NCI-H1048 (cell line): ENCODE measurements at places on chromosomes 12 and 14.

DNA sequence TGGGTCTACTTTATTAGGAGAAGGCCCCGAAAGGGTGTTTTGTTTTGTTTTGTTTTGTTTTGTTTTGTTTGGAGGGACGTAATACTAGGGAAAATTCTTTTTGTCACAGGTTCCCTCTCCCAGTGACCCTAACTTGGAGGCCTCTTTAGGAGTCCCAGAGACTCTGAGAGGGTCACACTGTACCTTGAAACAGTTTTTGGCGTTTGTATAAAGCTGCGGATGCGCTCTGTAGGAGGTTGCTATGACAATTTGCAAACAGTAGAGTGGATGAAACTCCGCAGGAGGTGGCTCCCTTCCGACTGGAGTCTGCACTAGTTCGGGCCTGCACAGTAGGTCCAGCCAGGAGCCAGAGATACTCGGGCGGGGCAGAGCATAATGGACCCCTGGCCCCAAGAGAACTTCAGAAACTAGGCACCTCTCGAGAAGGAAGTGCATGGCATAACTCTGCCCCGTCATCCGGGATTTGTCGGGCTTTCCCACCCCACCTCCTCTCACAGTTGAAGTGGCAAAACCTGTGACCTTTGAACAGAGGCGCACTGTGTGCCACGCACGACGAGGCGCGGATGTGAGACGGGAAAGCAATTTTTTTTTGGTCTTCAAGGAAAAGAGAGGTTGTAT, 1.3 kb upstream of the DYRK2 start:
- no peak for DNase-seq

- no peak for DNase-seq
Observed at GRCh38 chr14:75418850-75419768, 8.7 kb upstream of the JDP2 start.

DNA sequence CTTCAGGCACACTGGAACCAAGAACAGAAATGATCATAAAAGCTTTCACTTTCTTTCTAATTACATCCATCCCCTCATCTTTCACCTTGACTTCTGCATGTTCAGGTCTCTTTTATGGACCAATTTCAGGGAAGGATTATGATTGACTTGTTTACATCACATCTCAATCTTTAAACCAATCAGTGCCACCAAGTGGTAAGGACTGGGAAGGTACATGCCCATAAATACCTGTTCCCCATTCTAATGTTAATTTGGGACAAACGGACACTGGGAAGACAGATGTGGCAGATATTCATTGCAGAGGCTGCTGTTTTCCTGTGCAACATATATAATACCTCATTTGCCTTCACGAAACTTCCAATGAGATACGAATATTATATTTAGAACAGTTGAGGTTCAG, 978.1 kb downstream of the GALC start:
- no peak for DNase-seq

DNA sequence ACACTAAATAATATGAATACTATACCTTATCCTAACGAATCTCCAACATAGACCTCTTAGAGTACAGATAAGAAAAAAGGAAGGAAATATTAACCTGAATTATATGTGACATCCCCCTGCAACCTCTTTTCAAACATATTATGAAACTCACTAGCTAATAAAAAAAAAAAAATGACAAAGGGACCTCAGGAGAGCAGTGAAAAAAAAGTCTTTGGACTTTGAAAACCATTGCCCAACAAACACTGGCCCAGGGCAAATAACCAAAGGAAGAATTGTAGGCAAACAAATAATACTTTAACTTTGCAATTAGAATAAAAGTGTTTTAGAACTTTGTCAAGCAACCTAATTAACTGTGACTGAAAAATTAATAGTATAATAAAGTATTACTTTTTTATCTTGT, 7.7 kb downstream of the SOX5 start:
- DNase-seq, result no peak

DNA sequence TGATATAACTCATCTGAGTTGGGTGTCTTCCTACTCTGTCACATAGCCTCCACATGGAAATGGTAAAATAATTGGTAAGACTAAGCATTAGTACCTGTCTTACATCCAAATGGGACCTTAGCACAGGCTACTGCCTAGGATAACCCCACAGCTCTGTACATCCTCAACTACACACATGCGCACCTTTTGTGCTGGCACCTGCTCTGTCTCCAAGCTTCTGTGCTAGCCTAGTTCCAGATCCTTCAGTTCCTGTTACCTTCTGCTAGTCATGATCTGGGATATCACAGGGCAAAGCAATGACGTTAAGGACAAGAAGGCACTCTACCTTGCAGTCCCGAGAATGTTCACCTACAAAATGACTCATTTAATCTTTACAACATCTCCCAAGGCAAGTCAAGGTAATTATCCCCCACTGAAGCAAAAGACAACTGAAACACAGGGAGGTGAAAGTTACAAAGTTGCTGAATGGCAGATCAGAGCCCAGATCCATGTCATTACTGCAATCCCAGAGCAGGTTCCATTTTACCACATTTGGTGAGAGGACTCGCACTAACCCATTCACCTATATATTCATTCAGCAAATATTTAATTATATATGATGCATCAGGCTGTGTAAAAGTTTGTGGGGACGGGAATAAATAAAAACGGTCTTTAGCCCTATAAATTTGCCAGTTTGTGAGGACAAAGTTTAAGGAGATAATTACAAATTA, 61.7 kb downstream of the PPM1H start:
- no peak for DNase-seq

- no peak for DNase-seq
Observed at GRCh38 chr14:47390831-47391504, 284.4 kb downstream of the MDGA2 start.

DNA sequence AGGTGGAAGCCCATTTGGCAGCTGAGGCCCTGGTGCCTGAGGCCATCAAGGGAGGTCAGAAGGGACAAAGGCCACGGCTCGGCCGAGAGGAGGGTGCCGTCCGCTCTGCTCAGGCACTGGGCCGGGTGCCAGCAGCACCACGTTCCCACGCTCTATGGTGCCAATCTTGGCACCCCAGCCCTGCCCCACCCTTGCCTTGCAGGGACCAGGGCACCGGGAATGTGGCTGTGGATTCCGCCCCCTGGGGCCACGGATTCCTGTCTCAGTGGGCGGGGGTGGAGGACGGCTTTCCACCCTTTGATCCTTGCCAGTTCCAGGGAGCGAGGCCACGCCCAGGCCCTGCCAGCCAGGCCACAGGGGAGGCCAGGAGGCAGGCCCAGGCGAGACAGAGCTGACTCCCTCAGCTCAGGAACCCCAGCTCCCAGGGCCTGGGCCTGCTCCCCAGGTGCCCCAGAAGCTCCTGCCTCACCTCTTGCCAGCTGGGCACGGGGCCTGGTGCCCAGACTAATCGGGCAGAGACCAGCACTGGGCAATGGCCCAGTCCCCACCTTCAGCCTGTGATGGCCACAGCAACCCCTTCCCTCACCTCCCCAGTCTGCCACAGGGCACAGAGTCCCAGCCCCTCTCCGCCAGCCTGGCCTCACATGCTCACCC, 26.4 kb upstream of the GPR132 start:
- DNase-seq, result no peak

DNA sequence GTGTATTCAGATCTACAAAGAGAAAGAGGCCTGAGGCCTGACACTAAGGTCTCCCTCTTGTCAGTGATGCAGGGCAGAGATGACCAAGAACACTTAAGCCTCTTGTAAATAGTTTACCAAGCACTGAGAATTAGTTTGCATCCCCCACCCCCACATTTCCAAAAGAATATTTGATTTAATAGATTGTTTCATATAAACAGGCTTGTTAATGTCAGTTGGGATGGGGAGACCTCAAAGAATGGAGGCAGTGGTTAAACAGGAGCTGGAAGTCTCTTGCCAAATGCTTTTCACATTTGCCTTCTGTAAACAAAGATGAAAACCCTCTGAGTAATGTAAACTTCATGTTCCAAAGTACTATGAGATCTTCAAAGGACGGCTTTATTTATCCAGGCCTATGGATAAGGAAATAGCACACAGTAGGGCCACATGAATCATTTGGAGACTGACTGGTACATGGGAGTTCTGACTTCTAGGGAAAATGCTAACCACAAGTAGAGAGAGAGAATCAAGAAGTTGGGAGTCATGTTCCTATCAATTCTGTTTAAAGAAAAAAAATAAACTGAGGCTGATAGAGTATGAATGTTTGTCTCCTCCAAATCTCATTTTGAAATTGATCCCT, 234.7 kb downstream of the ANO2 start:
- no peak for DNase-seq

DNA sequence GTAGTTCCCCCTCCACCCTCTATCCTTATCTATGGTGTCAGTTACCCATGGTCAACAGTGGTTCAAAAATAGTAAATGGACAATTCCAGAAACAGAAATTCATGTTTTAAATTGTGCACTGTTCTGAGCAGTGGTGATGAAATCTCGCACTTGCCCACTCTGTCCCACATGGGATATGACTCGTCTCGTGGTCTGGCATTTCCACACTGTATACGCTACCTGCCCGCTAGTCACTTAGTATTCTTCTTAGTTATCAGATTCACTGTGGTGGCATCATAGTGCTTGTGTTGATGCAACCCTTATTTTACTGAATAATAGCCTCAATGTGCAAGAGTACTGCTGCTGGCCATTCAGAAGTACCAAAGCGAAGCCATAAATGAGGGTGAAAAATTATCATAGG, 507.0 kb downstream of the SNAPC1 start:
- DNase-seq, result no peak

DNA sequence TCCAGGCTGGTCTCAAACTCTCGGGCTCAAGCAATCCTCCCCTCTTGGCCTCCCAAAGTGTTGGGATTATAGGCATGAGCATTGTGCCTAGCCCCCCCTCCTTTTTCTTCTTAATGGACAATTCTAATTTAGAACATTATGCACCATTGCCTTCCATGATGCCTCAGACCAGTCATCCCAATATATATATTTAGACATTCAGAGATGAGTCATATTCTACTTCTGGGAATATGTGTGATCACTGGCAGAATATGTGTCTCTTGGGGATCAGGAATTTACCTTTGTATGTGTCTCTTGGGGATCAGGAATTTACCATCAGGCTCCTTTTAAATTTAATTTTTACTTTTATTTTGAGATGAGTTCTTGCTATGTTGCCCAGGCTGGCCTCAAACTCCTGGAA, 7.5 kb upstream of the CCDC177 start:
- no peak for DNase-seq

GRCh38 chr14:101810897-101811621, 49.5 kb downstream of the PPP2R5C start:
- DNase-seq, result no peak

- DNase-seq, result no peak
Observed at GRCh38 chr12:53775478-53776145, 23.8 kb upstream of the CISTR start.

DNA sequence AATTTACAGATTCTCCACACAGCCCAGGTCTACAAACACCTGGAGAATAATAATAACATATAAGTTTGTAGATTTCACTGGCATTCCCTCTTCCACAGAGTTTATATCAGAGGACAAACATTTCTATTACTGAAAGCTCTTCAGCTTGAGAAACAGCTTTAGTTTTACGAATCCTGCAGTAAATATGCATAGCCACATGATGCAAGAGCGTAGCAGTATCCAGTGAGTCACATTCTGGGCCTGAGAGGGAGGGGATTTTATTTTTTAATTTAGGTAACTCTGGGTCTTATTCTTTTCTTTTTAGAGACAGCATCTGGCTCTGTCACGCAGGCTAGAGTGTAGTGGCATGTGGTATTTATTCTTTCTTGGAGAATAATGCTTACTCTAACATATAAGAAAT, 1002.8 kb downstream of the TRHDE start:
- DNase-seq, result no peak

DNA sequence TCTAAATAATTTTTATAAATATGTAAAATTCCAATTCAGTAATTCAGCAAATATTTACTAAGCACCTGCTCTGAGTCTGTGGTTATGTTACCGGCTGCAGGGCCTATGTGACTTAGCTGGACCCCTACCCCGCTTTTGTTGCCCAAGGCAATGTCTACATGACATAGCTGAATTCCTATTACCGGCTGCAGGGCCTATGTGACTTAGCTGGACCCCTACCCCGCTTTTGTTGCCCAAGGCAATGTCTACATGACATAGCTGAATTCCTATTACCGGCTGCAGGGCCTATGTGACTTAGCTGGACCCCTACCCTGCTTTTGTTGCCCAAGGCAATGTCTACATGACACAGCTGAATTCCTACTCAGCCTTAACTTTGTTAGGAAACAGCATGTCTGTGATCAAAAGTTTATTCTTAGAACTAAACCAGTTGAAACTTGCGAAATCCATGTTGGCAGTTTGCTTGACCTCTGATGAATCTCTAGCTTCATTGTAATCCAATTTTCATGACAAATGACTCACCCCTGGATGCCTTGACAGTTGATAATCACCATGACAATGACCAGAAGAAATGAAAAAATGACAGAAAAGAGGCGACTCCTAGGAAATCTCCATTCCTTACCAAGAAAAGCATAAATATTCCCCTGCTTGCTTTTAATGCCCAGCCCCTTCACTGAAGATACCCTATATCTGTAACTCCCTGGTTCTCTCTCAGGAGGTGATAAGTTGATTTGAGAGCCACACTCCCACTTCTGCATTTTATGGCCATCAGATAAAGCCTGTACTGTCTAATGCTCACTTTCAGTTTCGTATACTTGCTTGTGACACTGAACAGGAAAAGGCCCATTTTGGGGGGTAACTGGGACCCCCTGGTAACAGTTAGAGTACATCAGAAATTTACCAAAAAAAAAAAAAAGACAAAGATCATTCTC, 148.4 kb upstream of the SYT10 start:
- DNase-seq, result no peak

- no peak for DNase-seq
Observed at GRCh38 chr14:104688505-104689108, 811 bp upstream of the INF2 start.

GRCh38 chr14:20597108-20597507, 5.9 kb upstream of the RNASE12 start:
- no peak for DNase-seq

DNA sequence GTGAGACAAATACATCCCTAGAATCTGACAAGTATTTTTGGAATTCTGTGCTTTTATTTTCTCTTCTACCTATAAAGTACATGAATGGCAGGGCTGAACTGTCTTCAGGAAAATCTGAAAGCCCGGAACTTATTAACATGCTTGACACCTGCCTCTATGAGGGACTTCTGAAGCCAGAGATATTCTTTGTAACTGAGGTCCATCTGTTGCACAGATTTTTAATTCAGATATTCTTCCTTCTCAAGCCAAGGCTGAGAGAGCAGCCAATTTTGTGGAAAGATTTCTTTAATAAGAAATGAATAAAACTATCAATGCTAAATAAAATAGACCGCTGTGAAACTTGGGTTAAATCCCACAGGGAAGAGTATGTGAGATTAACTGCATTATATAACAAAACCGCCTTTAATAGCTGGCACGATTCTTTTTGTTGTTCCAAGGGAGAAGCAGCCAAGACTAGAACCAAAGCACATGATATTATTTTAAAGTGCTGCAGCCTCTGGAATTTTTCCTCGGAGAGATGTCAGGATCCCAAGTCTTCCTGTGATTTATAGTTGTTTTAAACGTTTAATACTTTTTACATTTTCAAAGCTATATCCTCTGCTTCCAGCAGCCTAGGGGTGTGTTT, 148.9 kb downstream of the CRADD start:
- DNase-seq, result no peak

DNA sequence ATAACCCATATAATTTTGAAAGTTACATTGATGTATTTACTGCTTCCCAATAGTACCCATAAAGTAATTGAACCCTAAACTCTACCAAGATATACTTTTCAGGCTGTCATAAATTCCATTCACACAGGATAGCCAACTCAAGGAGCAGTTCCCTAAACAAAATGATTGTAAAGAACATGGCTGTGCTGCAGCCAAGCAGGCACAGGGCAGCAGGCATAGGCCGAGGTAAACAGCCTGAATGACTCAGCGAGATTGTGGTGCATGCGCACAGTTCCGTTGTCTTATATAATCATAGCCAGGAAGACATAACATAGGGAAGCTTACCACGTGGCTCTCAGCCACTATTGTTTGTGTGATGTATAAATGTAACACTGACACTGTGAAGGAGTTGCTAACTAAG, 344.9 kb downstream of the FSCB start:
- DNase-seq, result no peak
